Stimulated activated CD4-positive, alpha-beta T cell treated with anti-CD3 and anti-CD28 coated beads, TNF-alpha, amount 100 ng/mL, for 24 hours (primary cell): ENCODE measurements at places on chromosomes 13 and 19.

GRCh38 chr19:50795664-50796073 is 5.5 kb downstream of the ACP4 start:
- no peak for DNase-seq

DNA sequence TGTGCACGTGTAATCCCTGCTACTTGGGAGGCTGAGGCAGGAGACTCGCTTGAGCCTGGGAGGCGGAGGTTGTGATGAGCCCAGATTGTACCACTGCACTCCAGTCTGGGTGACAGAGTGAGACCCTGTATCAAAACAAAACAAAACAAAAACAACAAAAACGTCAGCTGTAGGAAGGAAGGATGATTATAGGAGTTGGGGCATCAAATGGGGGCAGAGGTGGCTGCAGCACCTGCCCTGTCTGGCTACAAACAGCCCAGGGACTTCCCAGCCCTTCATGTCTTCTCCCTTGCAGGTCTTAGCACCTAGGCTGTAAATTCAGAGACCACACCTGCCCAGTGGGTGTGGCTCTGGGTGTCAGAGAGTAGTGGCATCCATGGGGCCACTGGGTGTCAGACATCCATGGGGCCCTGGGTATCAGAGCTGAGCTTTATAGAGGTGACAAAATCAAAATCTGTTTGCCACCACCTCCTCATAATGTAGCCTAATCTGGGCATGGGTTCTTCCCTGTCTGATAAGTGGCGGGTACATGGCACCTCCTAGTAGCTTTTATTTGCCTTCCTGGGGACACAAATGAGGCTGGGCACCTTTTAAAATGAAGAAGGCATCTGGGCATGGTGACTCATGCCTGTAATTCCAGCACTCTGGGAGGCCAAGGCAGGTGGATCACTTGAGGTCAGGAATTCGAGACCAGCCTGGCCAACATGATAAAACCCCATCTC is 4.7 kb upstream of the B3GNT3 start:
- DNase-seq = no peak

DNA sequence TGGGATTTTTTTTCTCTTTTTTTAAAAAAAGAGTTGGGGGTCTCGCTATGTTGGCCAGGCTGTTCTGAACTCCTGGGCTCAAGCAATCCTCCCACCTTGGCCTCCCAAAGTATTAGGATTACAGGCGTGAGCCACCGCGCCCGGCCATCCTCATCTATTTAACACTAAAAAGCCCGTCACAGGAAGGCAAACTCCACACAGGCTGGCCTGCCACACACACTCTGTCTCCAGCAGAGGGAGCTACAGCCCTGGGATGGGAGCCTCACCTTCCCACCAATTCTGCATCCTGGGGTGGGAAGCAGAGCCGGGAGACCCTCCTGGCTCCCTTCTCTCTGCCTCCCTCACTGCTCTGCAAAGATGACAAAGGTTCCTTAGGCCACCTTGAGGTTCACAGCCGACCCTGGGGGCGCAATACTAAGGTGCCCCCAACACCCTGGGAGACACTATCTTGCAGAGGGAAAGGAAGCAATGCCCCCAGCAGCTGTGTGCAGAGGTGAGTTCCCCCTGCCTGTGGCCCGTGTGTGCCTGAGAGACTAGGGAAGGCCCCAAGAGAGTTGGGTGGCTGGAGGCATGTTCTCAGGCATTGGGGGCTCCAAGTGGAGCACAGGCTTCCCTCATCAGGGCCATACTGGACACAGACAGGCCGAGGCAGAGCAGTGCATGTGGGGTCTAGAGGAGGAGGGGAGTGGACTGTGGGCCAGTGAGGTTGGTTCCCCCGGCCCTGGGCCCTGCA is 27.4 kb upstream of the TIMM44 start:
- DNase-seq = peak; percentile 4

- DNase-seq = no peak
These were observed 21.4 kb downstream of the FOXO1 start for GRCh38 chr13:40644838-40645604.

DNA sequence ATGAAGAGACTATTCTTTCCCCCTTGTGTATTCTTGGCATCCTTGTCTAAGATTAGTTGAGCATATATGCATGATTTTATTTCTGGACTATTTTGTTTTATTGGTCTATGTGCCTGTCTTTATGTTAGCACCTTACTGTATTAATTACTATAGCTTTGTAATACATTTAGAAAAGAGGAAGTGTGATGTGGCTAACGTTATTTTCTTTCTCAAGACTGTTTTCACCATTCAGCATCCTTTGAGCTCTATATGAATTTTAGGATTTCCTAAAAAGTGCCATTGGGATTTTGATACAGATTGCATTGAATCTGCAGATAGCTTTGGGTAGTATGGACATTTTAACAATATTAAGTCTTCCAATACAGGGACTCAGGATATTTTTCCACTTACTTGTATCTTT is 37.5 kb upstream of the PCDH20 start:
- no peak for DNase-seq

GRCh38 chr13:93689333-93689732 is 462.7 kb downstream of the GPC6 start:
- DNase-seq = no peak

- no peak for DNase-seq
These were observed 1180.7 kb upstream of the SLC10A2 start for GRCh38 chr13:104246955-104247354.

DNA sequence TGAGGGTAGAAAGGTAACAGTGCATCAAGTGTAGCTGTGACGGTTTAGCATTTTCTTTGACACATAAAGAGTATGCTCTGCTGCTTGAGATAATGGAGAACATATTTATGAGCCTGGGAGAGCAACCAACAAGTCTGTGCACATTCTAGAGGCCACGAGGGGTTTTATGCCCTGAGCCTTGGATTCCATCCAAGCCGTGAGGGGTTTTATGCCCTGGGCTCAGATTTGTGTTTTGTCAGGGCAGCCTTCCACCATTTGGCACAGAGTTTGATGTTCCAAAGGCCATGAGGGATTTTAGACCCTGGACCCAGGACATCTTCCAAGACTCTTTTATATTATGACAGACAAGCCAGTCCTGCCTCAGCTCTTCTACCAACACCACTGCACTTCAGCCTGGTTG is 106.4 kb downstream of the ZNF486 start:
- DNase-seq = no peak

- DNase-seq = no peak
These were observed 81.7 kb upstream of the KLHL1 start for GRCh38 chr13:70189981-70190380.

- DNase-seq = no peak
These were observed 10.6 kb downstream of the KLF2 start for GRCh38 chr19:16335226-16335625.

DNA sequence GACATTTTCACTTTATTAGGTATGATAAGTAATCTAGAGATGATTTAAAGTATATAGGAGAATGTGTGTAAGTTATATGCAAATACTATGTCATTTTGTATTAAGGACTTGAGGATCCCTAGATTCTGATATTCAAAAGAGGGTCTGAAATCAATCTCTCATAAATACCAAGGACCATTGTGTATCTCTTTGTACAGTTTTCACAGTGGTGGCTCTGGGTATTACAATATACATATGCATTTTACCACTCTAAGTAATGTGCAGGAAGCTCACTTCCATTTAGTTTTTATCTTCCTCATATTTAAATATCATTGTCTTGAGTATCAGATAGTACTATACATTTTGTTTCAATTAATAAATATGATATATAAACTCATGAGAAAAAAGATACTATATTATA is 862.6 kb upstream of the PCDH20 start:
- DNase-seq = no peak

DNA sequence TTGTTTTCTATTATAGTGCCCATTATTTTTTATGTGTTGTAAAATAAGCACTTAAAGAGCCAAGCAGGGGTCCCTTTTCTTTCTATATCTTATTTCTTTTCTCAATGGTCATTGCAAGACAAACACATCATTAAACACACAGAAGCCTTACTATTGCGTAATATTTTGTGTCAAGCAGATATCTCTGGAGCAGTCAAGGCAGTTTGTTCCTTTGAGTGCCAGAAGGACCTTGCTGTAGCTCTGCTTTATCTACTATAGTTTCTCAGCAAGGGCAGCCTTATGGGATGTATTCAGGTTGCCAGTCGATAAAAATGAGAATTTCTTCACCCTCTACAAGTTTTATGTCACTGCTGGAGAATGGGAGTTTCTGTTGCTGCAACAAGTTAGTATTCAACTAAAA is 319.3 kb downstream of the TDRD3 start:
- DNase-seq = no peak

- no peak for DNase-seq
These were observed at the start of gene SYDE1 for GRCh38 chr19:15107061-15108010. Gene SYDE1, plus strand, starts transcription at chr19:15107401. Its CDS starts 33 bp downstream, at chr19:15107434.

DNA sequence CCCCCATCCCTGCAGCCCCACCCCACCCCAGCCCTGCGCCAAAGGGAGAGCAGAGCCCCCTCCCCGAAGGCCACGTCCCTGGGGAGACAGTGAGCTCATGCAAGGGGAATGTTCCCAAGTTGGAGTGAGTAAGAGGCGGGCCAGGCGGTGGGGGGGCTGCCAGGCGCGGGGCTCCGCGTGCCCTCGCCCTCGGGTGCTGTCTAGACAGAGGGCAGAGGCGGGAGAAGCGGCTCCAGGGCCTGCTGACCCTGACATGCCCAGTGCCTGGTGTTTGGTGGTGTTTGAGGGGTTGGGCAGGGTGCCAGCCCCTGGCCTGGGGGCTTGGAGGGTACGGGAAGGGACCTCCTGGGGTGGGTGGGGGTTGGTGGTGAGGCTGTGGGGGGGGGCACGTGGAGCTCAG is 1.0 kb downstream of the FSTL3 start:
- DNase-seq = no peak

GRCh38 chr19:13637664-13638063 is 126.7 kb upstream of the MRI1 start:
- no peak for DNase-seq

DNA sequence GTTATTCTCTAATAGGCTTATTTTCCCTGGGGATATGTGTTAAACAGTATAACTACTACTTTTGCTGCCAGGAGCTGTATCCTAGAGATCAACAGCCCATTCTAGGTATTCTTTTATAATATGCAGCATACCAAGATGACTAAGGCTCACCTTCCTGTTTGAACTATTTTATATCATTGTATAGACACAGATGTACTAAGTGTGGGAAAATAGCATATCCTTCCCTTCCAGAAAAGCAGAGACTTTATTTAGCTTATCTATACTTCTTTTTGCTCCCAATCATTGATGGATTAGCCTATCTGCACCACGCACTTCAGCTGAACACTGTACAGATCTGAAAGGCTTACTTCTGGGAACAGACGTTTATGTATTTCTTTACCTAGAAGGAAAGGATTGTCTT is 82.6 kb downstream of the MAB21L1 start:
- DNase-seq = no peak

GRCh38 chr13:54980651-54981050 is 1952.0 kb downstream of the OLFM4 start:
- DNase-seq = no peak

- DNase-seq = no peak
These were observed 81.1 kb downstream of the CHST8 start for GRCh38 chr19:33702606-33703437.

DNA sequence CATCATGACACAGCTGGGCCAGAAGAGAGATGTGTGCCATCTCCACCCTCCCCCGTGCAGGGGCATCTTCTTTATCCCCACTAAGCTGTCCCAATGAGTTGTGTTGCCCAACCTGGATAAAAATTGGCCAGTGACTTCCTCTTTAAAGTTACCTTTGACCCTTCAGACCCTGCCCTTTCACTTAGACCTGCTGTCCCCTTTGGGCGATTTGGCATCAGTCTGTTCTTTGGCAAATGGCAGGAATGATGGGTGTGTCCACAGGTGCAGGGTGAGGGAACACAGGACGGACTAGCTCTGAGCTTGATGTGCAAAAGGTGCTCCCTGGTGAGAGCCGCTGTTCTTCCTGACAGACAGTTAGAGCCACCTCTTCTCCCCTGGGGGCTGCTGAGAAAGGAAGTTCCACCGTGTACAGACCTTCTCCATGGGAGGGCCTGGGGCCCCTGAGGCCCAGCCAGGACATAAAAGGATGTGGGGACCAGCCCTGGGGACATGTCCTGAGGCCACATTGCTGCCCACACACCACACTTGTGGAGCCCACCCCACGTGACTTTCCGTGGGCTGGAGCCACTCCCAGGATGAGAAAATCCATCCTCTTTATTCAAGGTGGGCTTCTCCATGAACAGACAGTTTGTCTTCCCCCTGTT is 1.7 kb downstream of the CYP4F8 start:
- no peak for DNase-seq

GRCh38 chr19:33673996-33674625 is 52.4 kb downstream of the CHST8 start:
- DNase-seq = no peak

DNA sequence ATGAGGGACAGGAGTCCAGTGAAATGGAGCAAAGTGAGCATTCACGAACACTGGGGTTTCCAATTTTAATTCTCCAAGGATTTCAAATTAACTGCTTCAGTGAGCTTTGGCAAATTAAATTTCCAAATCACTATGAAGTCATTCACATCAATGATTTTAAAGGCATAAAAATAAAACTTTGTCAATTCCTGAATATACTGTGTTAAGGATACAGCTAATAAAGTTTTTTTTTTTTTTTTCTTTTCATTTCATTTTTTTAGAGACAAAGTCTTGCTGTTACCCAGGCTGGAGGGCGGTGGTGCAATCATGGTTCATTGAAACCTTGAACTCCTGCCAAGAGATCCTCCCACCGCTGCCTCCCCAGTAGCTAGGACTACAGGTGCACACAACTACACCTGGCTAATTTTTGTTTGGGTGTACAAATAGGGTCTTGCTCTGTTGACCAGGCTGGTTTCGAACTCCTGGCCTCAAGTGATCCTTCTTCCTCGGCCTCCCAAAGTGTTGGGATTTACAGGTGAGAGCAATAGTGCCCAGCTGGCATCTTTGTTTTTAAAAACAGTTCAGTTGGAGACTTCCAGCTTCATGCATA is 21.9 kb downstream of the RBM26 start:
- DNase-seq = no peak

- DNase-seq = no peak
These were observed 125.2 kb upstream of the SPACA7 start for GRCh38 chr13:112250788-112251445.

- no peak for DNase-seq
These were observed 110.9 kb downstream of the SACS start for GRCh38 chr13:23322353-23323336.

DNA sequence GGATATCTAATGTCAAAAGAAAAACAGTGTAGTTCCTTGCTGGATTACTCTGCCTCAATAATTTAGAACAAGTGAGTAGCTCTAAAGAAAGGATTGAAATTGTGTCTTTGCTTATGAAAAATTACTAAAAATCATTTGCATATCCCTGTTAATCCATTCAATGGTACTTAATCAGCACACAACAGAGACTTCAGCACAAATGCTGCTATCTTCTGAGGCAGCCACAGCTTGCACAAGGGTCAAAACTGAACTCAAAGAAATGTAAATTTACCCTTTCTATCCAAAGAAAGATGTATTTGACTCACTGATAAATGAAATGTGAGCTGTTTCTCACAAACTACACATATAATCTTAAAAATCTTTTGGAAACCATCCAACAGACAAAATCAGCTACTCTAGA is 116.2 kb downstream of the LHFPL6 start:
- DNase-seq = no peak

DNA sequence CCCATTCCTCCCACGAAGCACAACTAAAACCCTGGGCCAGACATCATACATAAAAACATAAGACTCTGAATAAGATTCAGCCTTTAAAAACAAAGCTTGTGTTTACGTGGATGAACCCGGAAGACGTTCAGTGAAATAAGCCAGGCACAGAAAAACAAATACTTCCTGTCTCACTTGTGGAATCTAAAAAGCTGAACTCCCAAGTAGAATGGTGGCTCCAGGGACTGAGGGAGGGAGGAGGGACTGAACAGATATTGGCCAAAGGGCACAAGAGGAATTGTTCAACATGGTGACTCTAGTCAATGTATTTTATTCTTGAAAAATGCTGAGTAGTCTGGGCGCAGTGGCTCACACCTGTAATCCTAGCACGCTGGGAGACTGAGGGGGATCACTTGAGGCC is 35.7 kb upstream of the TPM4 start:
- no peak for DNase-seq
